ENCODE measurements at places on chromosomes 3 and 15.

GRCh38 chr15:101121511-101122090, 130.2 kb downstream of the CHSY1 start:
- DNase-seq: no peak

DNA sequence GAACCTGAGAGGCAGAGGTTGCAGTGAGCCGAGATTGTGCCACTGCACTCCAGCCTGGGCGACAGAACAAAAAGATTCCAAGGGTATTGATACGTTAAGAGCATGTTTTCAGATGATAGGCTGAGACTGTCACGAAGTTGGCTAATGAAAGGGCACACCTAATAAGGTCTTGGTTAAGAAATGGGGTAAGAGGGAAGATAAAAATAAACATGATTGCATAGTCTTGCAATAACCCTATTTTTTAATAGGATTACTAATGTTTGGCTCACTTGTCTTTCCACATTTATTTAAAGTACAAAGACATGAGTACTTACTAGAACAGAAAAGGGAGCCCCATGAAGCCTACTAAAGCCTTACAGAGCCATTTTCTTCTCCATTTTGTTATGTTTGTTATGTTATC, 109.0 kb downstream of the FRMD4B start:
- no peak for DNase-seq

DNA sequence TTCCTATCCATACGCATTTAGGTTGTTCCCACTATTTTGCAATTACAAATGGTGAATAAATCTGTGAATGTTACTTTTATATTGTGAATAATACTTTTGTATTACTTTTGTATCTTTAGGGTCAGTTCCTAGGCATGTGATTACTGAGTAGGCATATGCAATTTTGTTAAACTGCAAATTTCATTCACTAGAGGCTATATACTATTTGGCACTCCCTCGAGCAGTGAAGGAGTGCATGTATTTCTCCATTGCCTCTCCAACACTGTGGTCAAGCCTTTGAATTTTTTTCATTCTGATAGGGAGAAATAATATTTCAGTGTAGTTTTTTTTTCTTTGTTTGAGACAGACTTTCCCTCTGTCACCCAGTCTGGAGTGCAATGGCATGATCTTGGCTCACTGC, 8.4 kb upstream of the CMTM6 start:
- DNase-seq: no peak

GRCh38 chr3:29937185-29937584, 656.3 kb downstream of the RBMS3 start:
- no peak for DNase-seq

- peak; percentile 16 for DNase-seq
Observed at GRCh38 chr3:68878322-68878721, 54.0 kb downstream of the TAFA4 start.

DNA sequence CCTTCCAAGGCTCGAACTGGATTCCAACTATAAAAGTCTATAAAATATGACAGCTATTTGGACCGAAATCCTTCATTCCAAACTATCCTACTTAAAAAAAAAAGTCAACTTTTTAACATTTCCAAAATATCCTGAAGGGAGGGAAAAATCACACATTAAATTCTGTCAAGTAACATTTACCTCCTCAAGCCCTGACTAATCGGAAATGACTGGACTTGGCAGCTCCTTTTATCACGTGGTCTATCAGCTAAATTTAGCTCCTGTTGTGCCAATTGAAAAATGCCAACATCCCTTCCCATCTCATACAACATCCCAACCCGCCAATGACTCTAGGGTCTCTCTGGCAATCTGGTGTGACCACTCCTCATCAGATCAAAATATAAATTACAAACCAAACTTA, 297.9 kb downstream of the FHIT start:
- peak; percentile 1 for DNase-seq

- peak; percentile 54 for DNase-seq
Observed at GRCh38 chr3:34696831-34697230, 898.4 kb downstream of the PDCD6IP start.

GRCh38 chr15:99076109-99076508, 28.8 kb upstream of the SYNM start:
- no peak for DNase-seq

- DNase-seq: no peak
Observed at GRCh38 chr3:121517953-121518655, 27.7 kb downstream of the POLQ start.

DNA sequence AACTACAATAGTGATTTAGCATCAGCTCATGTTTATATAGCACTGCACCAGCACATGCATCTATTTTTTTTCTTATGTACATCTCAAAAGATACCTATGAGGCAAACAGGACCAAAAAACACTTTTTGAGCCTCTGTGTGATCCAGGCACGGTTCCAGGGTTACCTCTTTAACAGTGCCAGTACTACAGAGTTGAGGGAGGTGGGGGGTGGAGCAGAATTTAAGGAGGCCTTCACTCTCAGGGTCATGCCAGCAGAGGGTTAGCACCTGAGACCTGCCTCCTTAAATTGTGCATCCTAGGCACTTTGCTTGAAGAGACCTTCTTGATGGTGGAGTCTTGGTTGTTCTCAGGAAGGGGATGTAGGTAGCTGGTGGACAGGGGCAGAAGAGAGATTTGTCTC, 150.3 kb upstream of the TBL1XR1 start:
- no peak for DNase-seq

DNA sequence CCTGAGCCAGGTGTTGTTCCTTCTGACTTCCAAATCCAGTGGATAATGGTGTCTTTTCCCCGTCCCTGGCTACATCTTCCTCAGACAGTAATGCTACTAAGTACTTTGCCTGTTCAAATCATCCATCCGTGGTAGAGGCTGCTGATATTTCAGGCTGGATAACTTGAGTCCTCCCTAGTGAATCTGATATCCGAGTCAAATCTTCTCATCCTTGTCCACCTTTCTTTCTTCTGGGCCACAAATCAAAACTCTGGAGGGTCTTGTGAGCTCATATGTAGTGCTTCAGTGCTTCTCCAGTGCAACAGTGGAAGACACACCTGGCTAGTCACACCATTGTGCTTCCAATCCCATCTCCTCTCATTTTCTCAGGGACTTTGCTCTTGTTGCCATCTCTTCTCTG, 11.2 kb downstream of the SH3GL3 start:
- DNase-seq: no peak

DNA sequence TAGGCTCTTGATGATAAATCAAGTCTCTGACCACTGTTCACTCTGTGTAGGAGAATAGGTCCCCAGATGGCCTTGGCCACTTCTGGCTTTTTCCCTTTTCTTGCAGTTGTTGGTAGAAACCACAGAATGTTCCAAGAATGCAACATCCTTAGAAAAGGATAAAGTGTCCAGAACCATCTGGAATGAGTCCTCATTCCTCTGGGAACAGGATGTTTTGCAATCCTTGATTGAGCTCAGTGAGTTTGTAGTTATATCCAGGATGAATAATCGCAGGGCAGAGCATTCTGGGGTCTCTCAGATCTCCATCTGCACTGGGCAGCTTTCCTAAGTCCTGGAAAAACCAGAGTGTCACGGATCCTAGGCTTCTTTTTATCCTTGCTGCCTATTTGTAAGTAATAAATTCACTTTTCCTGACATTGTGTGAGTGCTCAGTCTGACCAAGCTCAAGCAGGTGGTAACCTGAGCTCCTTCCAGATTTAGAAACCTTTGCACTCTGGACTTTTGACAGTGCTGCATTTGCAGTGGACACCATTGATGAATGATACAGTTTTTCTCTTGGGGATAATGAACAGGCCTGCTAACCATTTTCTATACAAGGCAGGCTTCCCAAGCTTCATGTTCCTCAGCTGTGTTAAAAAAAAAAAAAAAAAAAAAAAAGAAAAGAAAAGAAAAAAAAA, 1028.6 kb downstream of the OTOL1 start:
- peak; percentile 100 for DNase-seq

DNA sequence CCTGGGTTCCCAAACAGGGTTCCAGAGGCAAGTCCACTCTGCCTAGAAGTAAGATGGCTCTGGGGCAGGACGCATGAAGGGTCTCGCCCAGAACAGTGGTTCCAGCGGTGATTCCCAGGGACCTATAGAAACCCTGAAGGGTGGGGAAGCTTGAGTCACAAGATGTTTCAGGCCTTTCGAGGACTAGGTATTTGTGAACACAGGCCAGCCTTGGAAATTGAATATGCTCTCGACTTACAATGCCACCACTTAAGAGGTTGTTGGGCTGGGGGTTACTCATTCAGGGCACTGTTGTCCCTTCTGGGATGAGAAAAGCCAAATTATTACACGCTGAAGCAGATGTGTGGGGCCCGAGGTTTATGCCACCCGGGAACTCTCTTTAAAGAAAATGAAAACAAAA, 152.0 kb downstream of the TJP1 start:
- DNase-seq: no peak

GRCh38 chr15:34644851-34645250, 61.4 kb upstream of the GOLGA8B start:
- no peak for DNase-seq

DNA sequence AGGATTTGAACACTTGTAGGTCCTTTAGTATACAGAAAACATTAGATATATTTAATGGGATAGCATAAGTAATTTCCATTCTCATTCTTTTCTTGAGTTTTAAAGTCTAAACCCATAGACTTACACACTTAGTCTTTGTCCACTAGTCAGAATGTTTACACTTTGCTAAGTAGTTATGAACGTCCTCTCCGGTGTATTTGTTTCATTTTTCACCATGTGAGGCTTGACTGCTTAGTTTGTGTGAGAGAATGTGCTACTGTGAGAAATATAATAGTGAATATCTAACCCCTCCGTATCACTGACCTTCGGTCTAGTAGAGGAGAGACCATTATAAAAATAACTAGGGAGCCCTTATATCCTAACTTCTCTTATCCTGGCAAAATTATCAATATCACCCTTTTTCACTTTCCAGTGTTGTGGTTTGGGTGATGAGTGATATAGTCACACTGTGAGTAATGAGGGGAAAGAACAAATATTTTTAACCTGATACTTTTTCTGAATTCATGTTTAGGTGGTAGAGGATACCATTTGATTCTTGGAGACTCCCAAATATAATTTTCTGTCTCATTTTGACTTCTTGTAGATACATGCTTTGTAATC, 122.4 kb downstream of the UBE2E2 start:
- DNase-seq: peak; percentile 68

- DNase-seq: no peak
Observed at GRCh38 chr3:183309276-183309675, 56.2 kb downstream of the B3GNT5 start.

DNA sequence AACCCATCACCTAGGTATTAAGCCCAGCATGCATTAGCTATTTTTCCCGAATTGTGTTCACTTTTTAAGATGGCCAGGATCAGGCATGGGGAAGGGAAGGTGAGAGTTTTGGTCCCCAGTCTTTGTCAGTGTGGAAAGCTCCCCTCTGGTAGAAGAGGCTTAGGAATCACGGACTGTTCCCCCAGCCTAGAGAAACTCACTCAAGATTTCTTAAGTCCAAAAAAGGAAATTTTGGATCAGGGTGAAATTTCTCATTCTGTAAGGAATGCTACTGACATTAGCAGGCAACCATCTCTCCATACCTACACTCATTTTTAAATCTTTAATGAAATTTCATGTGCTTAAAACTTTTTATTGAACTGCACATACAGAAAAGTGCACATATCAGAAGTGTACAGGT, 70.3 kb upstream of the GALNT15 start:
- DNase-seq: no peak

DNA sequence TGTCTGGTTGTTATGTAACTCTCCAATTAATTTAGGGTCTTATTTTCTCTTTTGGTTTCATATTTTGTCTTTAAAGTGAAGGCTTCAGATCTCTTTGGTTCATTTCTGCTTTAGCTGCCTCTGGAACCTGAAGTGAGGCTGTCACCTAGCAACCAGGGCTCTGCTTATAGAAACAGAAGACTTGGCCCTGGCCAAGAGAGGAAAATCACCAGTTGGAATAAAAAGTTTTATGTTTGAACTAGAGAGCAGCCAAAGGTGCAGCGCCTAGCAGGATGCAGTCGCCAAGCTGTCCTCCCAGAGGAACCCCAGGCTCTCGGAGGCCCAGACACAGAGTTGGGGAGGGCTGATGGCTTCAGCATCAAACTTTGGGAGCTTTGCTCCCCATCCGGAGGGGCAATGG, 41.1 kb downstream of the LYZL4 start:
- DNase-seq: no peak

GRCh38 chr15:67807141-67807540, 18.2 kb upstream of the SKOR1 start:
- DNase-seq: no peak

DNA sequence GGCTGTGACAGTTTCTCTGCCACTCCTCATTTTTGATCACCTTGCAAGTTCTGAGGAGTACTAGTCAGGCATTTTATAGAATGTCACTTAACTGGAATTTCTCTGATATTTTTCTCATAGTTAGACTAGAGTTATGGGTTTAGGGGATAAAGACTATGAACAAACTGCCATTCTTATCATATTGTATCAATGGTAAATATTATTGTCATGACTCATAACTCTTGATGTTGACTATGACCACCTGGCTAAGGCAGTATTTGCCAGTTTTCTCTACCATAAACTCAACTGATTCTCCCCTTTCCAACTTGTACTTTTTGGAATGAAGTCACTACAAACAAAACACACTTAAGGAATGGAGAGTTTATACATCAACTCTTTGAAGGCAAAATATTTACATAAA, 22.7 kb upstream of the OR5K1 start:
- no peak for DNase-seq

Measured in LHCN-M2 (cell line).